Activated CD8-positive, alpha-beta memory T cell treated with anti-CD3 and anti-CD28 coated beads, Interleukin-2, amount 10 ng/mL, durations not matched to agents 7 days and 5 days (primary cell): ENCODE measurements at places on chromosomes 2 and 18. TPM values are rescaled to one million over a fixed set of nuclear protein-coding genes. Genes with fewer than 3 reads are reported as not detected.

- H3K4me3 ChIP-seq: no peak overlapping the region
- no peaks in the 10 kb centered on the region for H3K4me1 ChIP-seq
- no peaks in the 10 kb centered on the region for H3K27me3 ChIP-seq
- H3K27ac ChIP-seq: no peak overlapping the region
- H3K36me3 ChIP-seq: no peaks in the 10 kb centered on the region
- no peak for DNase-seq
Observed at GRCh38 chr18:38460657-38461056, 895.1 kb upstream of the CELF4 start.

GRCh38 chr2:85173909-85174308 lies 40.7 kb downstream of the TCF7L1 start:
- no peak overlapping the region for H3K4me3 ChIP-seq
- H3K27ac ChIP-seq: no peak overlapping the region
- DNase-seq: no peak
- peaks cover 12% of the 10 kb centered on the region for H3K4me1 ChIP-seq

DNA sequence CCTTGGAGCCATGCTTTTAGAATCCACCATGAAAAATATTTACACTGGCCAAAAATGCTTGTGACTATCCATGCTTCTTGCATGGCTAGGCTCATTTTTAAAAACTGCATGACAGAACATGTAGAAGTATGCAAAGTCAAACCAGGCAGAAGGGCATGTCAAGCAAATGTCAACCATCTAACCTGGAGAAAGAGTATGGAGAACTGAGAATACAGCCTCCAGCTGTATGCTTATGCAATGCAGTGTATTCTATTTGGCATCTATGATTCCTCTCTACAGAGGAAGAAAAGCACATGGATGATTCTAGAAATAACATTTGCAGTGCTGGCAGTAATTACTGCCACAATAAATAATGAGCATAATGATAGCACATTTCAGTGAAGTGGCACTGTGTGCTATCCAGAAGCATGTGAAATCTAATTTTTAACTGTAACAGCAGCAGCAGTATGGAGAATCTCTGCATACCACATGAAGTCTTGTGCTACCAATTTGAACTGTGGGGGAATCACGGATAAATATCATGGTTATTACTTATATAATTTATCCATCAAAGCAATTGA lies 87.3 kb upstream of the CCDC141 start:
- H3K36me3 ChIP-seq: no peaks in the 10 kb centered on the region
- no peak overlapping the region for H3K27ac ChIP-seq
- no peak for DNase-seq
- no peak overlapping the region for H3K4me3 ChIP-seq

DNA sequence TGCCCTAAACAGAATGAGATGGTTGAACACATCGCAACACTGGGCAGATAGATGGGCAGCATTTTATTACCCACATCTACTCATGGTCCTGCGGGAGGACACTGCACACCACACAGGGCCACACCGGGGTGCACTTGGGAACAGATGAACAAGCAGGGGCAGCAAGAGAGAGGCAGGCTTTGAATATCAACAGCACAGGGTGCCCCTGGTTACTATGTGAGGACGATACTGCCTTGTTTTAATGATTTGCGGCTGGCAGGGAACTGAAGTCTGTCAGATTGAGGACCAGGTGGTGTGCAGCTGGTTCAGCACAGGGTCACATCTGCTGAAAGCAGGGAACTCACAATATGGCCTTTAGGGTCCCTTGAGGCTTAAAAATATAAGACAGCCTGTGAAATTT lies 195.7 kb downstream of the PIEZO2 start:
- H3K27ac ChIP-seq: no peak overlapping the region
- no peak overlapping the region for H3K4me3 ChIP-seq
- no peaks in the 10 kb centered on the region for H3K4me1 ChIP-seq
- H3K36me3 ChIP-seq: no peaks in the 10 kb centered on the region
- H3K27me3 ChIP-seq: no peaks in the 10 kb centered on the region
- no peak for DNase-seq

DNA sequence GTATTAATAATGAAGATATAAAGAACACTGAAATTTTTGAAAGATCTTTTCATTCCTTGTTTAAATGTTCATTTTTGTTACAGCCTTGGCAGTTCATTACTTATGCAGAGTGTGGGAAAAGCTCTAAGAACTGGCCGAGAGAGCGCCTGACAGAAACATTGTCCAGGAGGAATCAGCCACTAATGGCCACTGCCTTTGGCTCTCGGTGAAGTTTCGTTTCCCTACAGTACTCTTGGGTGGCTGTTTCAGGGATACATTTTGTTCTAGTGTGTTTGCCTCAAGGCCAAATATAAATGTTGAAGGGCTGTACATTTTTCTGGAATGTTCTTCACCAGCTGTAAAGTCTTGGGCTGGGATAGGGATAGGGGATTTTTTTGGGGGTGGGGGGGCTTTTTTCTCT lies 10.7 kb downstream of the SPTBN1 start:
- H3K36me3 ChIP-seq: no peaks in the 10 kb centered on the region
- H3K27ac ChIP-seq: no peak overlapping the region
- DNase-seq: no peak
- H3K4me3 ChIP-seq: no peak overlapping the region

GRCh38 chr2:17753803-17754663 lies at the start of the genes GEN1 and SMC6:
Gene GEN1 (plus strand): TSS chr2:17754138. CDS start chr2:17759944, 5,806 bp downstream.
Gene SMC6 (minus strand): TSS chr2:17753810. CDS start chr2:17745946, 7,864 bp downstream.
- peak; percentile 94 for DNase-seq
- peak within 1 kb of the TSS; percentile 90 for H3K4me3 ChIP-seq
- H3K27me3 ChIP-seq: no peaks in the 10 kb centered on the region
- H3K36me3 ChIP-seq: peaks cover 14% of the 10 kb centered on the region

- no peaks in the 10 kb centered on the region for H3K4me1 ChIP-seq
- no peaks in the 10 kb centered on the region for H3K36me3 ChIP-seq
- no peak for DNase-seq
Observed at GRCh38 chr2:6641956-6642355, 223.8 kb downstream of the CMPK2 start.

Gene CD28
- 30.5 TPM for total RNA-seq

GRCh38 chr2:220510668-220511067 lies 883.2 kb downstream of the SLC4A3 start:
- H3K4me1 ChIP-seq: no peaks in the 10 kb centered on the region
- H3K27me3 ChIP-seq: no peaks in the 10 kb centered on the region
- no peak for DNase-seq
- H3K27ac ChIP-seq: no peak overlapping the region
- no peak overlapping the region for H3K4me3 ChIP-seq

Gene CHRNA1
- total RNA-seq: not detected

Gene LIMS3
- 0.93 TPM for total RNA-seq

Gene CFAP221
- not detected for total RNA-seq

Gene ZNF385B
- total RNA-seq: not detected

- DNase-seq: no peak
- H3K4me3 ChIP-seq: no peak overlapping the region
- H3K27ac ChIP-seq: no peak overlapping the region
- H3K36me3 ChIP-seq: no peaks in the 10 kb centered on the region
- no peaks in the 10 kb centered on the region for H3K4me1 ChIP-seq
Observed at GRCh38 chr2:56681659-56682396, 498.0 kb downstream of the CCDC85A start.

Gene PARD6G
- 0.41 TPM for total RNA-seq

GRCh38 chr2:163877316-163877715 lies 141.5 kb upstream of the FIGN start:
- no peak for DNase-seq
- H3K4me1 ChIP-seq: no peaks in the 10 kb centered on the region
- no peaks in the 10 kb centered on the region for H3K27me3 ChIP-seq
- no peak overlapping the region for H3K27ac ChIP-seq

- no peak overlapping the region for H3K27ac ChIP-seq
- DNase-seq: no peak
- H3K4me3 ChIP-seq: no peak overlapping the region
- peaks cover 9% of the 10 kb centered on the region for H3K4me1 ChIP-seq
Observed at GRCh38 chr2:8244639-8245038, 437.2 kb upstream of the ID2 start.
